MG63 (cell line): ENCODE measurements at places on chromosomes 3 and 15.

DNA sequence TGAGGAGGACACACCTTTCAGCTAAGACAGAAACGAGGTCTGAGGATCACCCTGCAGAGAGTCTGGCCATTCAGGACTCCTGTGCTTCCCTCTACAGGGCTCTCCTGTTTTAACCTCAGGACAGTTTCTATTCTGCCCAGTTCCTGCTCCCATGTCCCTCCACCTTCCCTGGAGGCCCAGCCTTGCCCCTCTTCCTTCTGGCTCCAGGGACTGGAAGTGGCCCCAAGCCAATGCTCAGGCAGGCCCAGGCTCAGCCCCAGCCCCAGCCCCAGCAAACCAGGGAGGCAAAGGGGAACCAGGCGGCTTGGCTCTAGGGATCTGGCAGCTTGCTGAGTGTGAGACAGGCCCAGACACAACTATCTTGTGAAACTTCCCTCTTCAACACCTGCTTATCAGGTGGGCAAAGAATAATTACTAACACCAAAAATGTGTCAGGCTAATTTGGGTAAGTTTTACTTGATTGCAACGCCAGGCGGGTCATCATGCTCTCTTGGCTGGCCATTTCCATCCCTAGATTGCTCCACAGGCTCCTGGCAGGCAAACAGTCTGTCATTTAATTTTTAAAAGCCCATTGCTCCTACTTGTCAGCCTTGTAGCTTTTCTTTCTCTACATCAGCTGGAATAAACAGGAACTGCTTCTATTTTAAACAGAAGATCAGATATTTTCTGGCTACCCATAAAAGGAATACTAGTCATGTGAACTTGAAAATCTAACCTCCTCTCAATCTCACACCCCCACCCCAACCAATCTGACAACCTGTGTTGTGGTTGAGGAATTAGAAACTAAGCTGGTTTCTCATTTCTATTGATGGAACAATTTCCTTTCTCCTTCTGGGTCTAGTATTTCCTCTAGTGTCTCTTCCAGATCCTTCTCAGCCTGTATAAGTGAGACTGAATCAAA lies 33.5 kb downstream of the UPK1B start:
- DNase-seq = no peak

- DNase-seq = no peak
These were observed 80.1 kb upstream of the TRIM42 start for GRCh38 chr3:140597792-140598191.

GRCh38 chr3:193885832-193886231 lies 250.1 kb upstream of the HES1 start:
- DNase-seq = no peak

- peak; percentile 15 for DNase-seq
These were observed 52.5 kb downstream of the TP63 start for GRCh38 chr3:189683546-189684255.

DNA sequence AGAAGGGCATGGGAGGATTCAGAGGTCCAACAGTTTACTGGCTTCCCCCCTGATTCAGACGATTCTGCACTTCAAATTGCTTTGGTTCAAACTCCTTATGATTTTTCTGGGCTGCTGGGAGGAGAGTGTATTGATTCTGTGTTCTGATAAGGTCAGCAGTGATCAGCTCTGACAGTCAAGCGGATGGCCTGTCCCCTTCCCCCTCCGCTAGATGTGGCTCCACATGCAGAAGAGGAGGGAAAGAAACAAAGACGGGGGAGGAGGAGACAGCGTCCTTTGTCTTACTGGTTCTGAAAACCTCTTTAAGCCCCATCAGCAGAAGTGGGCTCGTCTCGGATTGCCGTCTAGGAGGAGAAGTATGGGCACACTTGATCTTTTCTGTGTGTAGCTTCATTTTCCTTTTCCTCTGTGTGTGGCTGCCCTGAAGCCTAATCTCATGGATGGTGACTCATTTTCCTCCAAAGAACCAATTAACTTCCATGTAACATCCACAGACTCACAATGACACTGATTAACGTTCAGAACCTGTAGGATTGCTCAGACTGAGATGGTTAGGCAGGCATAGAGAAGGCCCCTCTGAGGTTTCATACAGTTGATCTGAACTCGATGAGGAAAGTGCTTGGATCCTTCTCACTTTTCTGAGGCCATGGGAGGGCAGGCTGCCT lies 162.4 kb upstream of the PPP2R3A start:
- DNase-seq = no peak

- DNase-seq = no peak
These were observed 51.9 kb downstream of the WWTR1 start for GRCh38 chr3:149605902-149606301.

GRCh38 chr15:38920966-38921365 lies 356.4 kb upstream of the RASGRP1 start:
- no peak for DNase-seq

DNA sequence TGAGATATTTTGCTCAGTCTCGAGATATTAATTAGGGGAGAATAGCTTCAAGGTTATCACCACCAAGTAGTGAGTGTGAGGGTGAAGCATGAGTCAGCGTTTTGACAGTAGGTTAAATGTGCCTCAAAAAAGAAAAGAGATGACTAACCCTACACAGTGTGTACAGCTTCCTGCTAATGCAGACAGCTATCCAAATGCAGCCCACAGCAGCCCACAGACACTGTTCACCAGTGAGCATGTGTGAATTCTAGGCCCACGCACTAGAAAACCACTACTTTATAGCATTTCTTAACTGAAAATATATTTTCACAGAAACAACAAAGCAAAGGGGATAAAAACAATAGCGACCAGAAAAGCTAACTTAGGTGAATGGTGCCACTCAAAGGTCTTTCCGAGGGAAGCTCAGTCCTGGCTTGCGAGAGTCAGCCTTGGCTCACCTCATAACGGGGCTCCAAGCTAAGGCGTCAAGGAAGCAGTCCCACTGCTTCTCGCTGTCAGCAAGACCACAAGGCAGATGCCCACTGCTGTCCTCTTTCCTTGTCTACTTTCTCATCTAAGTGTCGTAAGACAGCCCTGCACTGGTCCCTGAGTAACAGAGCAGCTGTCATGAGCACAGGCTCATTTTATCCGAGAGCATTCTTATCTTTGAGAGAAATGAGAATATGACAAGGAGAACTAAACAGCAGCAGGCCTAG lies 47.6 kb downstream of the TXNRD3 start:
- DNase-seq = peak; percentile 15

DNA sequence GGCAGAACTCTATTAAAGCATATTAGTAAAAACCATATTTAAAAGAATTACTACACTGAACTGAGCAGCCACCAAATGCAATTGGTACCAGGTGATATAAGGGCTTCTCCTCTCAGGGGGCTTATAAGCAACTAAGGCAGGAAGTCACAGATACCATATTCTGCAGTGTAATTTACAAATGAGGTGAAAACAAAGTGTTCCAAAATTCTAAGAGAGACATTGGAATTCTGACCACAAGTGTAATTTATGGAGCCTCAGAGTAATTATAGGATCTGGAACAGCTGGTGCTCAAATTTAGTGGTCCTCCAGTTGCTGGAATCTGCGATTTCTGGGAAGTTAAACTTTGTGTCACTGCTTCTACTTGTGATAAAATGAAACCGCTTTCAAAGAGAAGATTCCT lies 3.1 kb upstream of the NR1I2 start:
- DNase-seq = no peak

DNA sequence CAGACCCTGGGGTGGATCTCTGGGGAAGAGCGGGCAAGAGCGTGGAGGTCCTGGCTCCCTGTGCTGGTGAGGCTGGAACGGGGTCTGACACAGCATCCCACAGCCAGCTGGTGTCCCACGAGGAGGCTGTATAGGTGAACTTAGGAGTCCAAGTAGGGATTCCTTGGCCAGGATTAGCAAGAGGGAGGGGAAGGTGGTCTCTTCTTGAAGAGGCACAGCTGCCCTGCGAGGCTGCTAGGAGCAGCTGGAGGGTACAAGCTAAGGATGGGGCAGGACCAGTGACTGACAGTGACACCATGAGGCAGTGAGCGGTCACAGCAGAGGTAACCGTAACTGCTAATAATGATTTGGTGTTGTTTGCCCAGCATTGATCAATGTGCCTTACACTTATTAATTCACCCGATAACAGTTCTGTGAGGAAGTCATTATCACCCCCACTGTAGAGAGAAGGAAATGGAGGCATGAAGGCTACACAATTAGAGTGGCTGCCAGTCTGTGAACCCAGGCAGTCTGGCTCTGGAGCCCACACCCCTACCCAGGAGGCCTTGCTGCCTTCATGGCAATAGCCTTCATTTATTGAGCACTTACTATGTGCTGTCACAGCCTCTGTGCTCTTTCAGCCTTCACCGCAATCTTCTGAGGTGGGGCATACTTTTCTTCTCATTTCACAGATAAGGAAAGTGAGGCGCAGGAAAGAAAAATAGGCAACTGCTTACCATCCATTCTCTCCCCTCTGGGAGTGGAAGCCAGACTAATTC lies 59.4 kb downstream of the TMEM44 start:
- peak; percentile 42 for DNase-seq

GRCh38 chr3:171192176-171192854 lies 165.8 kb upstream of the SLC2A2 start:
- no peak for DNase-seq

GRCh38 chr3:38573111-38573510 lies 76.4 kb downstream of the SCN5A start:
- DNase-seq = no peak

GRCh38 chr3:30605706-30606300 lies 598 bp upstream of the TGFBR2 start:
- DNase-seq = no peak

GRCh38 chr3:72517921-72518424 lies 330.3 kb downstream of the SHQ1 start:
- no peak for DNase-seq

GRCh38 chr15:25062551-25063430 lies 108.0 kb downstream of the SNRPN start:
- DNase-seq = no peak

GRCh38 chr3:7788881-7789280 lies 712.7 kb upstream of the LMCD1 start:
- no peak for DNase-seq

- no peak for DNase-seq
These were observed 315.4 kb upstream of the LRRC3B start for GRCh38 chr3:26307192-26307591.

DNA sequence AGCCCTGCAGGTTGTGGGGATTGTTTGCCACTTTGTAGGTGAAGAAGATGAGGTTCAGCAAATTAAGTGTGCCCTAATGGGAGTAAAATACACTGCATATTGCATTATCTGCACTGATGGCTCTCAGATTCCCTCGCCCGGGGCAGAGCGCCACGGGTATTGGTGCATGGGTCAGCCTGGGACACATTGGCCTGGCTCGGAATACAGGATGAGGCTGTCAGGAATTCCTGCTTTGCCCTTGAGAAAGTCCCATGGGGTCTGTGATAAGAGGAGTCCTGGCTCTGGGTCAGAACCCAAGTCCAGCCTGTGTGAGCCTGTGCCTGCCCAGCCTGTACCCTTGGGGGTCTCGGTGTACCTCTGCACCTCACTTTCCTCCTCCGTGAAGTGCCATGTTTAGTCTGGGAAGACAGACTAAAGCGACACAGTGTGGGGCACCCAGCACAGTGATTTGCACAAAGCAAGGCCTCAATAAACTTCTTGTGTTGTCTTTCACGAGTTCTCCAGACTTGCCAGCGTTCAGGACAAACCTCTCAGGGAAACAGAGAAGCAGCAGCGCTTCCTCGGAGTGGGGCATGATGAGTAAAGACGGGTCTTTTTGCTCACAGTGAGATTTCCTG lies 107.6 kb downstream of the LRRK1 start:
- DNase-seq = no peak

DNA sequence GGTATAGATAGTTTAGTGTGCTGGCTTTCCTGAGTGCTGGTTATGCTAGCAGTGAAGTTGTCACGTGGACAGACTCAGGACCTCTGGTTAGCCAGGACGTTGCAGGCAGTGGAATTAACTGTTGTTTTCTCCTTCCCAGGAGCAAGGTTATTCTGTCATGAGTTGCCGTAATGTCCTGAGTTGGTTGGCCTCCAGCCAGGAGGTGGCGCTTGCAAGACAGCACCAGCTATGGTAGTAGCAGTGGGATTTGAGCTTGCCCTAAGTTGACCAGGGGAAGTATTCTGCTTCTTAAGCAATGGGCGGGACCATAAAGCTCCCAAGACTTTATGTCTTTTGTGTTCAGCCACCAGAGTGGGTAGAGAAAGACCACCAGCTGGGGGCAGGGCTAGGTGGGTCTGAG lies 240.7 kb upstream of the DNAJC19 start:
- no peak for DNase-seq

DNA sequence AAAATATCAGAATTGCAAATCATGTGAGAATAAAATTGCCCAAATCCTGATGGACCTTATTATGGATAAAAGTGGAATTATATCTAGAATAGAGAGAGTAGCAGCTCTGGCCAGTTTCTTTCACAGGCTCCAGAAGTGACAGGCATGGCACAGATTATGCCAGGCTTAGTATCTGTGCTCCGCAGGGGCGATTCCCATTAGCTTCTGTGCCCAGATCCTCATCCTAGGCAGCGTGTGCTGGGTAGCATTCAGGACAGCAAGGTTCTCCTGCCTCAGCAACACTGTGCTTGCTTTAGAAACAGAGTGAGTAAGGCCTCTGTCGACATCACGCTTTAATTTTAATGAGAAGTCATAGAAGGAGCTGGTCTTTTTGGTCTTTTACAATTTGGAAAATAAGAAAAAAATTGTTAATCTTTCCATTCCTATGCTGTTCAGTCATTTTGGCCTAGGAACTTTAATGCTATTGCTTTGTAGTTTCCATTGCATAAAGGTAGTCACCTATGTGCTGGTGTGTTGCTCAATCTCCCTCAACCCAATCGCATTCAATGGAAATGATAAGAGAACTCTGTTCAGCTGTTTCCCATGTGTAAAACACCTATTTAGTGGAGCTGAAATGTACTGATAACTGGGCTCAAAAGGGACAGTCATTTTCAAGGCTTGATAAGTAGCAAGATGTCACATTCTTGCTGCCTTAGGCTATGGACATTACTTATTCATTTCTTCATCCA lies 770.1 kb downstream of the AGBL1 start:
- DNase-seq = no peak

DNA sequence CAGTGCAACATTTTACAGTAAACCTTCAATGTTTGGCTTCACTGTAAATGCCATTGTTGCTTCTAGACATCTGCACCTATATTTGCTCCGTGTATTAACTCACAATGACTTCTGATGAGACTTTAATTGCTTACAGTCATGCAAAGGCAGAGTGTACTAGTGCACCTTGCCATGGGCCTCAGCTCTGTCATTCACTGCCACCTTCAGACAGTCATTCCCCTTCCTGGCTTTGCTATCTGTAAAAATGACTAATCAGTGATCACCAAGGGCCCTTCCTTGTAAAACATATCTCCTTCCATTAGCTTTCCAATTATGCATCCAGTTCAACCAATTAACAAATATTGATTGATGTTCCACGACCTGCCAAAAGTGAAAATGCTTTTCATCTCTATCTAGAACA lies 120.3 kb downstream of the ARRDC4 start:
- DNase-seq = no peak

- no peak for DNase-seq
These were observed 30.9 kb upstream of the PCSK6 start for GRCh38 chr15:101520395-101520794.

GRCh38 chr3:171442184-171442583 lies 18.0 kb downstream of the TNIK start:
- DNase-seq = no peak

DNA sequence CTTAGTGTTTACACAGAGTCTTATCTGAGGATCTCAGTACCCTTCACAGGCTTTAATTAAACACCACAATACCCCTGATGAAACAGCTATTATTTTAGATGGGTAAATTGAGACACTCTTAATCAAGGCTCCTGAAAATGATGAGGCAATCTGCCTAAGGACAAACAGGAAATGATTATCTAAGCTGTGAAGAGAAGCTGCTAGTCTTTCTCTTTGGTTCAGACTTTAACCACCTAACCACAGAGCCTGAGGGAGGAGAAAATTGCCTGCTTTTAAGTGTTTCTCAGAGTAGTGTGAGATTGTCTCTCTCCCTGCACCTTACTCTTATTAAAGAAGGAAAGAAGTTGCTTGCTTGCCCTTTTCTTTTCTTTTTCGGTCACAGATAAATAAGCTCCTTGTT lies 364.3 kb upstream of the ADAMTS9 start:
- no peak for DNase-seq
